ENCODE measurements at places on chromosomes 7 and 10.

DNA sequence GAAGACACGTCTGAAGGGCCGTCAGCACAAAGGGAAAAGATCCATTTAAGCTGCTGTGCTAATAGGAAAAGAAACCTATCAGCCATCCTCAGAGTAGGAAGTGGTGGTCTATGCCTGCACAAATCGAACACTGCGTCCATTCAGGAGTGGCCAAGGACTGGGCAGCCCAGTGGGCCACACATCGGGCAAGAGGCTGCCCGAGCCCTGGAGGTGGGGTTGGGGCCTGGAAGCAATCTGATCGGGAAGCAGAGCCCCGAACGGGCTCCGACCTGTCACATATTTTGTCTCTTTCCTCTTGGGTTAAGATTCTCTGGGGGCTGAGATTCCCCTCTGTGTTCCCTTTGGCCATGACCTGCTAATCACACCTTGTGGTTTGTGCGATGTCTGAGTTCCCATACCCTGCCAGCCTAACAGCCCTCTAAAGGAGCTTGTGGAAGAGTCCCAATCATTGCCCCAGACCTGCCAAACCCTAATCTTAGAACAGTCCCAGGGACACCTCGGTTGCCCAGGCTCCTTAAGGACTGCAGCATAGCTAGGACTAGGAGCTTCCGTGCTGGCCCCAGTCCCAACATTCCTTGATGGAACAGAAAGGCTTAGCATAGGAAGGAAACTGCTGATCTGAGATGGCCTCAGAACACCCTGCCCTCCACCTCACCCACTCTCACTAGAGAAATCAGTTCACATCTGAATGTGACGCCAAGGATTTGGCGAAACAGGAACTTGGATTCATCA is 77.9 kb upstream of the SAMD8 start:
- DNase-seq = no peak

- DNase-seq = no peak
These were observed 54.6 kb downstream of the TFAM start for GRCh38 chr10:58439632-58440364.

DNA sequence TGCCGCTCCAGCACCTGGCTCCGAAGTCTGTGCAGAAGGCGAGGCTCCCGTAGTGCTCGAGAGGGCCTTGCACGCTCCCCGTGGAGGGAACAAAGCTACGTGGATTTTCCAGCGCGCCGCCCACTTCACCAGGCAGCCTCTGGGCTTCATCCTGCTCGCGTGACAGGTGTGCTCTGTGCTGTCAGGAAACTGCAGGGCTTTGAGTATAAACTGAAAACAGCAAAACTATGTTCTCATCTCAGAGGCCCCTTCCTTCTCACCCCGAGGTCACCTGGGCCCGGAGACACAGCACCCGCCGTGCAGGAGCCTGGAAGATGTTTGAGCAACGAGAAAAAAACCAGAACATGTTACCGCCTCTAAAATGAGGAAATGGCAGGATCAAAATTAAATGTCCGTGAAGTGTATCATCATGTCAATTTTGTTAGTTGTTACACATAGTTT is 17.6 kb upstream of the GPR146 start:
- DNase-seq = no peak

- no peak for DNase-seq
These were observed 440.8 kb downstream of the HTR7 start for GRCh38 chr10:90417029-90417428.

DNA sequence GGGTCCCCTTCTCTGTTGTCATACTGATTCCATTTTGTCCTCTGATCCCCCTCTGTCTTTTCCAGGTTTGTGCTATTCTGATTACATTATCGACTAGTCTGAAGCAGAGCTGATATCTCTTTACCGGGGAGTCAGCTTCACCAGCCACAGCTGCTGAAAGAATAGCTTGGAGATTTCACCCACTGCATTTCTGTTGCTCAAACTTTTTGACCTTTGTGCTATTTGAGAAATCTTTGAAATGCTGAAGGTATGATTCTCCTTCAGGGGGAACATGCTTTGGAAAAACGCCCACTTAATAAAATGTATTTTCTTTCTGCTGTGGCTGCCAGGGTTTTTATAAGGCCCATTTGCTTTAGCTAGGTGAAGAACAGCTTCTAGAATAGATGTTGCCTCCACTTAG is 197.8 kb upstream of the TCF7L2 start:
- DNase-seq = no peak

- peak; percentile 73 for DNase-seq
These were observed 182.9 kb downstream of the BMPER start for GRCh38 chr7:34087892-34088891.

GRCh38 chr10:15491856-15492642 is 121.0 kb upstream of the FAM171A1 start:
- DNase-seq = no peak

GRCh38 chr10:26810435-26811026 is 50.2 kb downstream of the ABI1 start:
- no peak for DNase-seq

DNA sequence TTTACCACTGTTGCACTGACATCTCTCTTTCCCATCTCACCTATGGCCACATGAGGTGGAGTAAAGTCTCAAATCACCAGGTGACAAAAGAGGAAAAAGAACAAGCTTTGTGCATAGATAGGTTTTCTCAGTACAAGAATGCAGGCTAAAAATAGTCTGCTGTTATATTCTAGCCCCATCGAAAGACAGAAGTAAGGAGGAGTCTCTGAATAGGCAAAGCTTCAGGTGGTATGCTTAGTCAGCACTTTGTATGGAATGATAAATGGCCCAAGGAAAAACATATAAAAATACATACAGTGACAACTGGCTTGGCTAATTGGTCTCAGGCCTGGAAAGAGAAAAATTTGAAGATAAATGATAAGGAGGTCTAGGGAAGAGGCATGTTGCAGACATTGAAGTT is 39.6 kb upstream of the KCND2 start:
- DNase-seq = no peak

- no peak for DNase-seq
These were observed 51.0 kb downstream of the GNAT3 start for GRCh38 chr7:80460857-80461256.

GRCh38 chr7:35998481-35998880 is 154.6 kb upstream of the EEPD1 start:
- DNase-seq = no peak

DNA sequence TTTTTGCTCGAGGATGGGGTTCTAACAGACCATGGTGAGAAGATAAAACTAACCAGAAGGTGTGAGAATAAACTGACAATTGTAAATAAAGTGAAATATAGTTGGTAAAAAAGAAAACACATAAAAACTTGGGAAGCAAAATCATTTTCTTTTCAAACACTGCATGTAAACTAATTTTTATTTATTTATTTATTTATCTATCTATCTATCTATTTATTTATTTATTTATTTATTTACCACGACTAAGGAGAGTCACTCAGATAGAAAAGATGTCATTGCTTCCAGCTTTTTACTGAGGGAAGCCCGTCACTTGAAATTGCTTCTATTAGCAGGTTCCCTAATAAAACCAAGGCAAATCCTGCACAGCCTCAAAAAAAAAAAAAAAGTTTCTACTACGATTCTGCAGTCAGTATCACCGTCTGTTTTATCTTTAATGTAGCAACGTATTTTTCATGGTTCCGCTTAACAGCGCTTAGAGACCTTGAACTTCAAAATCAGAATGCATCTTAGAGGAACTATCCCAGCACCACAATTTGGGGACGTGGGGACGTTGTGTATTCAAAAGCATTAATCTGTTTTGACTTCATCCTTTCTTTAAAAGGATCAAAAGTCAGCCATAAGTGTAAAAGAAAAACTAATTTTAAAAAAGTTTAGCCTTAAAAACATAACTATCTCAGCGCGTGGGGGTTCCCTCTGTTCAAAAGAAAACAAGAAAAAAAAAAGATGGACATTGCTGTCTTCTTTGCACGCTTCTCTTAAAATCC is 33.3 kb upstream of the EBLN1 start:
- no peak for DNase-seq

DNA sequence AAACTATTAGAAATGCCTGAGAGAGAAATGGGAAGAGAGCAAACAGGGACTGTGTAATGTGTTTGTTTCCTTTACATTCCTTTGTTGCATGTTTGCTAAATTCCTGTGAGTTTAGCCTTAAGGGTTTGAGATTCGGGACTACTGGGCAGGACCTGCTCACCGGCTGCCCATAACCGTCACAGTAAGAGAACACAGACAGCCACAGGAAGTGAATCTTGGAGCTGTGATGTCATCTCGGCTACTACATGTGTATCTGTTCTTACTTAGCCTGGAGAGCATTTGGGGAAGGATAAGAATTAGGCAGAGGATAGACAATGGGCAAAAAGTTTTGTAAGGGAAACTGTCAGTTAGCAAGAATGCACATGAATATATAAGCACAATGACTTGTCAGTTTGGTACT is 485.1 kb upstream of the KLF6 start:
- no peak for DNase-seq

GRCh38 chr10:52053497-52053896 is 260.6 kb upstream of the DKK1 start:
- DNase-seq = no peak

- DNase-seq = no peak
These were observed 486.3 kb upstream of the PCDH15 start for GRCh38 chr10:55287346-55287745.

GRCh38 chr7:113880559-113880958 is 38.2 kb downstream of the PPP1R3A start:
- no peak for DNase-seq

DNA sequence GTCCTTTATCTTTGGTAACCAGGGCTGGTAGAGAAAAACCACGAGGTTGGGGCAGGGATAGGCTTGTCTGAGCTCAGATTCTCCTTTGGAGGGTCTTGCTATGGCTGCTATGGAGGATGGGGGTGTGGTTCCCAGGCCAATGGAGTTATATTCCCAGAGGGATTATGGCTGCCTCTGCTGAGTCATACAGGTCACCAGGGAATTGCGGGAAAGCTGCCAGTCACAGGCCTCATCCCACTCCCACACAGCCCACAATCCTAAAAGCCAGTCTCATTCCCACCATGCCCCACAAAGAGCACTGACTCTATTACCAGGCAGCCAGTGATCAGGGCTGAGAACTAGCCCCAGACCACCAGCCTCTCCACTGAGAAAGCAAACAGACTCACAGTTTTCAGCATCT is 316.6 kb upstream of the TMEM229A start:
- no peak for DNase-seq

DNA sequence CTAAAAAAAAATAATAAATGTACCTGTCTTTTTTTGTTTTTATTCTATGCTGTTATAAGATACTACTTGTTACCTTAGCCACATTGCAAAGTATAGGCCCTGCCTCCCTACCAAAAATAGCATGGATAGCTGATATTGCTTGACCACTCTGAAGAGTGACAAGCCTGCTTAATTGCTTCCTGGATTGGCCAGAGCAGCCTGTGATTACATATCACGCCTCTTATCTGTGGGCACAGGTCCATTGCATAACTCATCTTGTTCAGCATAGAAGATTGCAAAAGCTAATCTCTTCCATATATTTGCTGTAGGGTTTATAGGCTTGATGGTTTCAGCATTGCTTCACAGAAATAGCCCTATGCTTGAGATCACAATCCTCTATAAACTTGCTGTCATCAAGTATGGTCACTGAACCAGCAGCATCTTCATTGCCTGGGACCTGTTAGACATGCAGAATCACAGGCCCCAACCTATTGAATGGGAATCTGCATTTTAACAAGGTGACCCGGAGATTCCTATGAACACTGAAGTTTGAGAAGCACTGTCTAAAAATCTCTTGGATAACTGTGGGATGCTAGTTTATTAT is 280.8 kb upstream of the CDC14C start:
- DNase-seq = no peak

GRCh38 chr10:12511651-12512050 is 162.3 kb downstream of the CAMK1D start:
- no peak for DNase-seq

DNA sequence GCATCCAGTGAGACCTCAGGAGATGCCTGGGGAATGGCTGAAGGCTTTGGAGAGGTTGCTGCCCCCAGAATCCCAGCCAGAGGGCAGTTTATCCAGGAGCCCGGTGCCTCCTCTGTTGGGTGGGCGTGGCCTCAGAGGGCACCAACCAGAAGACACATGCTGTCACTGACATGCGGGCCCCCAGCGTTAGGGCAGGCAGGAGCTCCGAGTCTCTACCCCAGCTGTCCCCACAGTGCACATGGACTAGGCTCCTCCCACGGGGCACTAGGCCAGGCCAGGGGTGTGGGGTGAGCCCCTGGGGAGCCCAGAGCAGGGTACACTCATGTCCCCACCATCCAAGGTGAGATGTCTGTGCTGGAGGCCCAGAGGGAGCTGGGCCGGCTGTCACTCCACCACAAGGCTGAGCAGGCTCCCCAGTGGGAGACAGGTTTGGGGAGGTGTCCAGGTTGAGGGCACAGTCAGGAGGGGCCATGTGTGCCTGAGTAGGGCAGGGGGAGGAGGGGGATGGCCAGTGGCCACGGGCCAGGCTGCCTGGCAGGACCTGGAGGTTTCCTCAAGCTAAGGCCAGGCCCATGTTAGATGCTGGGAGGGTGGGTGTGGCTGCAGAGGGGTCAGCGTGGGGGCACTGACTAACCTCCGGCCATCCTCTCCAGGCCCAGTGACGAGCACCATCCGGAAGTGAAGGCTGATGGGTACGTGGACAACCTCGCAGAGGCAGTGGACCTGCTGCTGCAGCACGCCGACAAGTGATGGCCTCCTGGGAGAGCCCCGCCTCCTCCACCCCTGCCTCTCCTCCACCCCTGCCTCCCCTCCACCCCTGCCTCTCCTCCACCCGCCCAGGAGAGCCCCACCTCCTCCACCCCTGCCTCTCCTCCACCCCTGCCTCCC is 131.3 kb downstream of the FAM53B start:
- DNase-seq = peak; percentile 72

- no peak for DNase-seq
These were observed 29.3 kb upstream of the C10orf53 start for GRCh38 chr10:49649936-49650723.

DNA sequence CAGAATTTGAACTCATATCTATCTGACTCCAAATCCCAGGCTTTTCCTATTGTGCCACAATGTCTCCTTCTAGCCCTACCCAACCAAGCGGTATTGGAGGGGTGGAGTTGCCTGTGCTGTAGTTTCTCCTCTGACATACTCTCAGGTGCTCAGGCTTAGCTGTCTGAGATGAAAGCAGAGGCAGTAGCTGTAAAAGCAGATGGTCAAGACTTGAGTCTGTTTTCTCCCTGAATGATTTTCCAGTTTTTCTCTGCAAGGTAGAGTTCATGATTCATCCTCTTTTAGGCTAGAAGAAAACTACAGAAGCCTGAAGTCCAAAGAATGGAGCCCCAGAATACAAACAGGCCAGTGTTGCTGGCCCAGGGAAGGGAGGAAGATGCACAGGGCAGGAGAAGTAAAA is 130.0 kb downstream of the PDE1C start:
- no peak for DNase-seq

DNA sequence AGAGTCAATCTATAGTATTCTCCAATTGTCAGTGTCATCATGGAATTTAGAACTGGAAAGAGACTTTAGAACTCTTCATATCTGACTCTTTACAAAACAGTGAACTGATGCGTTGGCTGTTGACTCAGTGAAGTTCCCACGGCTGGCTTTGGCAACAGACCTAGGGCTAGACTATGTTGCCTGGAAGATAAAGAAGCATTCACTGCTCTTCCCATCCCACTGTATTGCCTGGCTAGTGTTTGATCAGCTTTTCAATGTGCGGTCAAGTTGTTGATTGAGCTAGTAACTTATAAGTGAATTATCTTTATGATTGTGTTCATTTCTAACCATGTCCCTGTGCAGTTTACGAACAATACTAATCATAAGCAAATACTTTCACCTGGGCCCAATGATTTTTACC is 365.7 kb upstream of the LRGUK start:
- DNase-seq = no peak

- DNase-seq = no peak
These were observed 44.0 kb downstream of the GBF1 start for GRCh38 chr10:102289356-102289755.

Measured in WTC11 (cell line).